Stimulated activated CD8-positive, alpha-beta memory T cell treated with anti-CD3 and anti-CD28 coated beads, Interleukin-12 subunit alpha, Interleukin-12 subunit beta, amount 100 ng/mL, for 1 hour (primary cell): ENCODE measurements at places on chromosomes 6 and 20.
A peak's percentile ranks its signal among the peaks of the same experiment; 100 is the strongest.

DNA sequence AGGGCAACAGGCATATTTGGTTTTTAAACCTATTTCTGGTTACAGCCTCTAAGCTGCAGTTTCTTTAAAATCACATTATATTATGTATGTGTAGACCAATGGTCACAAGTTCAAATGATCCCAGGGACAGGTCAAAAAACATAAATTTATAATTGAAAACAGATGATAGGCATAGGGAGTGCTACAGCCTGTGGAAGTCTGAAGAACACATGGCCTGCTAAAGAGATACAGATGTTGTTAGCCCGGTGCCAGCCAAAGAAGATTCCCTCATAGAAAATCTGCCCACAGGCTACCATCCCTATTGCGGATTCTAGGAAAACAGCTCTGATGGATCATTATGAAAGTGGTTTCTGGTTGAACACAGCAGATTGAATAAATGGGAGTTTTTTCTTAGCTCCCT, 65.3 kb downstream of the NRSN1 start:
- DNase-seq: no peak

GRCh38 chr6:105806486-105806920, 279.6 kb upstream of the PRDM1 start:
- DNase-seq: no peak

DNA sequence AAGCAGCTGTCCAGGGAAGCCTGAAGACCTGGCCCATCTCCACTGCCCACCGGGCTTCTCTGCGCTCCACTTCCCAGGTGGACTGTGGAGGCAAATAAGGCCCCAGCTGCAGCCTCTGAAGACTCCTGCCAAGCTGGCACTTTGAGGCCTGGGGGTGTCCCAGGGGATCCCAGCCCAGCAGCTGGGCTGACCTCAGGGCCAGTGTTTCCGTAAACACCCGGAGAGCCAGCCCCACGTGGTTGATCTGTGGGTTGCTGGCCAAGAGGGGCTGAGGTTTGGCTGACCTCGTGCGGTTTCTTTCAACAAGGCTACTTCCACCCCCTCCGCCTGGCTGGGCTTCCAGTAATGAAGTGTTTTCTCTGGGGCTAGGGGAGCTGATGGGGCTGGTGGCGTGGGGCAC, 12.4 kb upstream of the CCN5 start:
- no peak for DNase-seq

DNA sequence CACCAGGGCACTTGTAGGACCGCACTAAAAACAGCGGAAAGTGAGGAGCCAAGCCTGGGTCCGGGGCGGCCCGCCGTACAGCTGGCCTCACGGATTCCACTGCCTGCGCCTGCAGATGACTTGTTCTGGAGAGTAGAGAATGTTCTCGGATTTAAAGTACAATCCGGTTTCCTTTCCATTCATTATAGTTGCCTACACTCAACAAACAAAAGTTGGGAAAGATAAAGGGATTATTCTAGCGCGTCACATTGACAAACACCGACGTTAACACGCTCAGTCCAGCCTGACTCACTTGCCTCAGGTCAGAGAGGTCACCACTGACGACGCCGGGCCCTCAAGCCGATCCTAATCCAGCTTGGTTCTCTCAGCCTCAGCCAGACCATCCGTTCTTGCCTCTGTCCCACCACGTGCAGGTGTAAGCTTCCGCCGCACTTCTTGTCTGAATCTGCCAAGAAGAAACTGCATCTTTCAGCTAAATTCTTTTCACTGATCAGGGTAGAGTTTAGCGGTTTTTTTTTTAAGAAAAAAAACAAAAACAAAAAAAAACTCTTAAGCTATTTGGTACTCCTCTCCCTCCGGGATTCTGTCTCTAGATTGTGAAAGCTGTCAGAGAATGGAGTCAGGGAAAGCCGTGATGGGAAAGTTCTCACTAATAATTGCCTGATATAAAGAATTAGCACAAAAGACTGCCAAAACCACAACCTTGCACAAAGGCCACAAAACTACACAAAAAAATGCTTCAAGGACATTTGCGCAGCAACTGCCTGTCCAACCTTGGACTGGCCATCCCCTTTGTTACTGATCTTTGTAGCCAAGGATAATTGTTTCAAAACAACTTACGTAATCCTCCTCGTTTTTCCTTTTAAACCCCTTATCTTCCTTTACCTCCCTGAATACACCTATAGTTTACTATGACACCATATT, 1.1 kb upstream of the PHF10 start:
- no peak for DNase-seq

DNA sequence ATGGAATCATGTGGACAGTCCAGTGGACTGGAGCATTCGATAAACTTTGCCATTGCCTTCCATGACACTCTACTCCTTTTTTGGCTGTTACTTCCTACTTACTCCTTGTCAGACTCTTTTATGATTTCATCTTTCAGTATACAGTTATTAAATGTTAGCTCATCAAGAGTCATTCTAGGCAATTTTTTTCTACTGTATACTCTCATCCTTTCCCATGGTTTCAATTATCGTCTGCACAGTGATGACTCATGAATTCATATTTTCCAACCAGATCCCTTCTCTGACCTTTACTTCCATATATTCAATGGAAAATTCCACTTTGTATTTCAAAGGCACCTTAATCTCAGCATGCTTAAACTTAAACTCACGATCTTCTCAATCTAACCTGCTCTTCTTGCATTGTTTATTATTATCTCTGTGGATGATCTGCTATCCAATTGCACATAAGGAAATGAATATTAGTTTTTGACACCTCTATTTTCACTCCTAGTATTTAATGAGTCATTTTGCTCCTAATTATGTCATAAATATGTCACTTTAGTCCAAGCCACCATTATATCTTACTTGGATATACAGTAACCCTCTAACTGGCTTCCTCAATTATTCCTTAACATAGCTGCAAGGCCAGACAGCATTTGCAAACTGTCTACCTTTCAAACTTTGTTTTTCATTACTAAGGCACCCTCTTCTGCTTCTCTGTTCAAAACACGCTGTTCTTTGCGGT, 427.5 kb downstream of the PHF3 start:
- no peak for DNase-seq

GRCh38 chr6:159074120-159074684, 29.4 kb upstream of the TAGAP start:
- no peak for DNase-seq

- DNase-seq: no peak
Measured at GRCh38 chr6:132888701-132889100, 74.3 kb downstream of the RPS12 start.

GRCh38 chr20:33444797-33445560, 1.4 kb upstream of the SNTA1 start:
- no peak for DNase-seq

DNA sequence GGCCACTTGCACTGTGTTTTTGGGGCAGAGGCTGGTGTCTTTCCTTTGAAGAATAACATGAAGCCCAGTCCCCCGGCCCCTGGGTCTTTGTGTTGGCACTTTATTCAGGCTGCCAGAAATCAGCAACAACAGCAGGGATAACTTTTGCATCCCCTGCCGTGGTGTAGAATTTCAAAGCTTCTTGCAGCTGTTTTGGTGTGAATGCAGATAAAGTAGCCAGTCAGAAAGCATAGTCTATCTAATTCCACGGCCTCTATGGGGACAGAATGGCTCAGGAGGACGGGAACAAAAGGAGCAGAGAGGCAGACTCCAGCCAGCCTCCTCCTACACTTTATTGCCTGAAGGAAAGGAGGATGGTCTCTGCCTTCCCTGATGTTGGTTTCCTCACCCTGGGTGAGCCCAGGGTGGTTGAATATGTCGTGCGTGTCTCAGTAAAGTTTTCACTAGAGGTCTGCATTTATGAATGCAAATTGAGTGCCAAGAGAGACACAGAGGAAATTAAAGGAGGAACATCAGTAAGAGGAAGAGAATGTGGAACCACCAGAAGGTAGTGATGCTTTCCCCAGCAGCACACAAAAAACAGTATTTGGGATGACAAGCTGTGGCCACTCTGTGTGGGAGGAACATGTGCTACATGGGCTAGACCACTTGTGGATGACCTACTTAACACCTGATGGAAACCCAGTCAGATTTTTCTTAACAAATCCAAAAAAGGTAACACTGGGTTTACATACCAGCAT, 125.9 kb upstream of the TRAF3IP2 start:
- no peak for DNase-seq

GRCh38 chr20:347317-347639, 367 bp downstream of the NRSN2 start:
- no peak for DNase-seq

DNA sequence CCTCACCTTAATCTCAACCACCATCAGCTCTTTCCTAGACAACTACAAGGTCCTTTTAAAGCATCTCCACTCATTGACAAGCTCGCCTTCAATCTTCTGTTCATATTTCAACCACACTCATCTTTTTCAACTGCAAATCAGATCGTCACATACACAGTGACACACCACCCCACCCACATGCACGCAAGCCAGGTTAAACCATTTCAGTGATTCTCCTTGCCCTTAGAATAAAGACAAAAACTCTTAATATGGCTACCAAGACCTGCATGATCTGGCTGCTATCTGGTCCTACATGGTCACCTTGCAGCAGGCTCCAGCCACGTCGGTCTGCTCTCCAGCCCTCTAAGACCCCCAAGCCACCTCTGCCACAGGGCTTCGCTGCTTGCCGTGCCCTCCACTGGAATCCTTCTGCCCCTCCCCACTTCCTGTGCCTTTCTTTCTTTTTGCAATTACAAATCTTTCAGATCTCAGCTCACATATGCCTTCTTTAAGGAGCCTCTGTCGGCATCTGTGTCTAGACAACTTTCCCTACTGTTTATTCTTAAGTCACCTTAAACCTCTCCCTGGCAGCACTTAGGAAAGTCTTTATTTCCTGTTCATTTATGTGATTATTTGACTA, 507.3 kb upstream of the ARID1B start:
- no peak for DNase-seq

DNA sequence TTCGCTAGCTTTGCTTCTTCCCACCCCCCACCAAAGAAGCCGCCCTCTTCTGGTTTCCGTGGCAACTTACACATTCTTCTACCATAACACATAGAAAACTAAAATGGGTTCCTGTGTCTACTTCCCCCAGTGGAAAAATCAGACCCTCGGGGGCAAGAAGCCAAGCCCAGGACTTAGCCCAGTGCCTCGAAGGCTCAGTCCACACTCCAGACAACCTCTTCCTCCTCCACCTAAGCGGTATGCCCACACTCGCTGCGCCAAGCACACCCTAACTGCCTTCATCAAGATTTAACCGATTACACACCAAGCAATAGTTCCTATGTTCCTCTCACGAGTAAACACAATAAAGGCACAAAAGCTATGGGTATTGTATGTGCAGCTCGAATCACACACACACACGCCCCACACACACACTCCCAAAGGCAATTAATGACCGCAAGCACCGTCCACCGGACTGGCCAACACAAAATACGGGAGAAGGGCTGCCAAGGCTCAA, 537 bp downstream of the PPIL4 start:
- DNase-seq: peak; percentile 32

DNA sequence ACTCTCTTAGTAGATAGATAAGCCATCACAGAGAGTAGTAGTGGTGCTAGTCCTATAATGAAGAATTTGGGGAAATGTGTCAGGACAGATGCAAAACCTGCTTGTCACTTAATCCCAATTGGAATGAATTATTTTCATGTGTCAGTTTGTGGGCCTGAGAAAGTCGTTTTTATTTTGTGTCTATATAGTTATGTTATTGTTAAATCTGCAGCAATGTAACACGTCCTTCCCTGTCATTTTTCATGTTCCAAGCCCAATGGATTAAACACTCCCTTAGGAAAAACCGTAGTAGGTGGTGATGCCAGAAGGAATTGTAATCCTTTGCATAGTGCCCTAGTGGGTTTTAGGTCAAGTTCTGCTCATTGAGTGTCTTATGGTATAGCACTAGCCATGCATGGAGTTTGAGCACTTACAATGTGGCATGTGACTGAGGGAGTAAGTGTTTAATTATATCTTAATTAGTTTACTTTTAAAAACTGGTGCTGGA, 105.9 kb upstream of the PRSS16 start:
- no peak for DNase-seq

- no peak for DNase-seq
Measured at GRCh38 chr6:28880894-28881780, 42.6 kb downstream of the TRIM27 start.

DNA sequence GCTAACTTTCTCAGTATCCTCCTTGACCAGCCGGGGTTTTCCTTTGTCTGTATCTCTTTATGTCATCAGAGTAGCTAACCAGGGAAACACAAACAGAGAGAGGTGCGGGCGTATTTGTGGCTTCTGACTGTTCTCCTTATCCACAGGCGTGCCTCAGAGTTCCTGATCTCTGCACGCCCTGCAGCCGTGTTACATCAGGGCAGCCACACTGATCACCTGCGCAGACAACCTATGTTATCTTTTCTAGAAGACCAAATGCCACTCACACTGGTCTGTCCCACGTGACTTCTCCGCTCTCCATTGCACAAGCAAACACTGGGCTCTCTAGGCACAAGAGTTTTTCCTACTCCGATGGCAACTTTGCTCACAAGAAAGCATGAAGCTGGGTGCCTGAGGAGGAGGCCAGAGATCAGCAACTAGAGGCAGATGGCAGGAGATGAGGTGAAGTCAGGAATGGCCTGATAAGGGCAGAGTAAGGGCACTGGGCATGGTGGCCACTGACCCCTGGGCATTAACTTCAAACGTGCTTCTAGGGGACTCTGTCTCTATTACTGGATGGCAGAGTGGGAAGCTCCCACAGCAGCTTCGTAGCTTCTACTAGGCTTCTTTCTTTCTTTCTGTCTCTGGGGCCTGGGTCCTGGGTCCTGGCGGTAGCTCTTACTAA, 4.5 kb downstream of the PDE10A start:
- DNase-seq: no peak

- no peak for DNase-seq
Measured at GRCh38 chr20:53642196-53643030, 48.8 kb upstream of the ZNF217 start.

DNA sequence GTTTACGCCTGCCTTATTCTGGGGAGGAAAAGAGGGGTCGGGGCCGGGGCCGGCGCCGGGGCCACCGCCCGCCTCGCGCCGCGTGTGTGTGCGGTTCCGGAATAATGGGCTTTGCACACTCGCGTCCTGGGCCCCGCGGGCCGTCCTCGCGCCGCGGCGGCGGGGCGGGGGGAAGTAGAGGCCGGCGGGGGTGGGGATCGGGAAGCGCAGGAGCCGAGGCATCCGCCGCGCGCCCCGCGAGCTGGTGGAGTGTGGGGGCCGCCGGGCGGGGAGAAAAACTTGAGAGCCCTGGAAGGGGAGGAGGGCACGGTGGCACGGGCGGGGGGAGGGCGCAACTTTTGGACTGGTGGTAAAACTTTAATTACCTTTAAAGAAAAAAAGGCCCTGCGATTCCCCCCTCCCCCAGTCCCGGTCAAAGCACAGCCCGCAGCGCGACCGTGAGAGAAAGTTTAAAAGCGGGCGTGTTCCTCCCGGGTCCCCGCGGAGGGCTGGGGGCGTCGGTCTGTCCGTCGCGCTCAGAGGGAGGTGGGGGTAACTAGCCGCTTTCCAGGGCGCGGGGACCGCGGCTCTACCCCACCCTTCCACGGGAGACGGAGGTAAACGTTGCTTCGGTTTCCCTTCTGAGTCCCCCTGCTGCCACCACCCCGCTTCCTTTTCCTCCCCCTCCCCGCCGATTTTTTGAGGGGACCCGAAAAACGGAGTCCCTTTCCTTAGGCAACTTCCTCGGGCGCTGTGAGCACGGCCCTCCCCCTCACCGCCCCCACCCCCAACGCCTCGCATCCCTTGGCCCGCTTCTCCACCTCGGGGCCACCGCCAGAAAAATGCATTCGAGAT, 1.9 kb downstream of the L3MBTL3 start:
- DNase-seq: peak; percentile 14

- DNase-seq: no peak
Measured at GRCh38 chr6:158737710-158738615, 81.2 kb downstream of the EZR start.

- no peak for DNase-seq
Measured at GRCh38 chr6:164214066-164214465, 799.5 kb downstream of the QKI start.
